Retinal pigment epithelial cell (primary cell): ENCODE measurements at places on chromosomes 1 and 21.

GRCh38 chr21:40253112-40253511 is 385.9 kb downstream of the PCP4 start:
- DNase-seq = no peak

GRCh38 chr1:106768501-106768900 is 288.0 kb upstream of the PRMT6 start:
- DNase-seq = no peak

DNA sequence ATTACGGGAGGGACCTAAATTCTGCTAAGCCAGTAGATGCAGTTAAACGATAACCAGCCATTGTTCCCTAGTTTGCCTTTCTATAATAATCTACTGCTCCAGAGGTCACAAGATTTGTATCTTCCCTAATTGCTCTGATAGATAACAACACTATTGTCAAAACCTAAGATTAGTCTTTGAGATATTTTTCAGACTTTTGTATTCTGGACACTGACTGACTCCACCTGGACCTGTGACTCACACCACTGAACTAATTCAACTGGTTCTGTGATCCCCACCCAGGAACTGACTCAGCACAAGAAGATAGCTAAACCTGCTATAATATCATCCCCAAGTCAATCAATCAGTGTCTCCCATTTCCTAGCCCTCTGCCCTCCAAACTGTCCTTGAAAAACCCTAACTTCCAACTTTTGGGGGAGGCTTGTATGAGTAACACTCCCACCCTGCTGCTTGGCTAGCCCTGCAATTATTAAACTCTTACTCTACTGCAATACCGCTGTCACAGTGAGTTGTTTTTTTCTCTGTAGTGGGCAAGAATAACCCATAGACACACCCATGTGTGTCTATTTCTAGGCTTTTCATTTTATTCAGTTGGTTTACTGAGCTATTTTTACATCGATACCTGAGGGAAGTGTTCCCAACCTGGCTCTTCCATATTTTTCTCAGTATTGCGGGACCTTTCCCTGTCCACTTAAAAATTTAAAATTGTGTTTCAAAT is 11.2 kb downstream of the KIFAP3 start:
- DNase-seq = no peak

DNA sequence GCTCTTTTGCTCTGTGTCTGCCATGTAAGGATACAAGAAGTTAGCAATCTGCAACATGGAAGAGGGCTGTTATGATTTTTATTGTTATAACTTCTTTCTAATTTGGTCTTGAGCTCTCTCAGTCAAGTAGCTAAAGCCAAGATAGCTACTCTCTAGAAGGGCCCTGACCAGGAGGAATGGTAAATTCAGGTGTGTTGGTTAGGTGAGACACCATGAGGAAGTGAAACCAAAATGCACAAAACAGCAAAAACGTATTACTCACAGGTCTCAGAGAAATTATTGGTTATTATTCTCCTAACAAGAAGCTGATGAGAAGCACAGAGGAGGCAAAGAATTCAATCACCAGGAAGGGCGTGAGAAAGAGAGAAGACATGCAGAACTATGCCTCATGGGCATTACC is 51.8 kb upstream of the INSL5 start:
- DNase-seq = no peak

DNA sequence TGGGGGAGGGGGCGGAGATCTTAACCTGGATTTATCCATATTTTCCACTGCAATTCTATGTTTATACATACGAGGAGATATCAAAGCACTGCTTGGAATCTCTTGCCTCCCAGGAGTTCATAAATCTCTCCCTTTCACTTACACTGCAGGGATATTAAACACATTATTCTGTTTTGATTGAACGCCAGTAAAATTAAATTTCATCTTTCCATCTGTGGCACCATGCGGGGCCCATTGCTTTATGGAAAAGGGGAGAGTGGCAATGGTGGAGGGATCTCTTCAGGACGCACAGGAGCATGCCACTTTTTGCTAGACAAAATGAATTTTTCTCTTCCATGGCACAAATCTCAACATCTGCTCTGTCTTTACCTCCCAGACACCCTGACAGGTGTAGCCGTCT is 648.0 kb upstream of the PLXNA2 start:
- DNase-seq = no peak

DNA sequence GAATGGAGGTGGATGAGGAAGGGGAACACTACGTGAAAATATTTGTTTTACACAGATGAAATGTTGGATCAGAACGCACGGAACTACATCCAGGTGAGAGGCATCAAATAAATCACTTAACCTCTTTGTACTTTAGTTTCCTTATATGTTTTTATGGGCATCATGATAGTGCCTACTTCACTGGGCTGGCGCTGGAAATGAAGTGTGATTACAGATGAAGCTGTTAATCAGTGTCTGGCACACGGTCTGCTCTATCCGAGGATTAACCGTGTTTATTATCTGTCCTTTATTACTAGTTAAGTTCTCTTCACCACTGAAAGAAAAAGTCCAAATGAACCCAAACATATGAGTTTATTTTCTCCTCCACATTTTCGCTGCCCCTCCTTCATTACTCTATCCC is 96.0 kb upstream of the TRABD2B start:
- DNase-seq = no peak

- no peak for DNase-seq
Observed at GRCh38 chr1:153841463-153841994, 66.3 kb downstream of the SLC27A3 start.
